ENCODE measurements at places on chromosomes 12 and 14. TPM values are rescaled to one million over a fixed set of nuclear protein-coding genes. Genes with fewer than 3 reads are reported as not detected.

The STON2 gene
- 2.6 TPM for total RNA-seq

The CCDC177 gene
- total RNA-seq = 0.04 TPM

The ACOT4 gene
- total RNA-seq = 1.6 TPM

The DPPA3 gene
- total RNA-seq = not detected

The ASIC1 gene
- 4.2 TPM for total RNA-seq

The MYRFL gene
- 0.07 TPM for total RNA-seq

The HOXC11 gene
- 0.70 TPM for total RNA-seq

The SP7 gene
- total RNA-seq = not detected

The PPP1R1A gene
- total RNA-seq = 0.09 TPM

The EXOC3L4 gene
- total RNA-seq = 1.5 TPM

The ATP2A2 gene
- 307 TPM for total RNA-seq

The PLXNC1 gene
- total RNA-seq = 0.08 TPM

The NR2C1 gene
- 26.4 TPM for total RNA-seq

The ACRBP gene
- total RNA-seq = 0.13 TPM

The NGB gene
- not detected for total RNA-seq

The SLC38A2 gene
- 144 TPM for total RNA-seq

The OR4K17 gene
- total RNA-seq = not detected

The ADCY6 gene
- total RNA-seq = 12.2 TPM

The GPD1 gene
- 0.22 TPM for total RNA-seq

Measured in A549 treated with dexamethasone at 1 μM for 4 hours (cell line).